ENCODE measurements at places on chromosomes 7 and 10. TPM values are rescaled to one million over a fixed set of nuclear protein-coding genes. Genes with fewer than 3 reads are reported as not detected.

DNA sequence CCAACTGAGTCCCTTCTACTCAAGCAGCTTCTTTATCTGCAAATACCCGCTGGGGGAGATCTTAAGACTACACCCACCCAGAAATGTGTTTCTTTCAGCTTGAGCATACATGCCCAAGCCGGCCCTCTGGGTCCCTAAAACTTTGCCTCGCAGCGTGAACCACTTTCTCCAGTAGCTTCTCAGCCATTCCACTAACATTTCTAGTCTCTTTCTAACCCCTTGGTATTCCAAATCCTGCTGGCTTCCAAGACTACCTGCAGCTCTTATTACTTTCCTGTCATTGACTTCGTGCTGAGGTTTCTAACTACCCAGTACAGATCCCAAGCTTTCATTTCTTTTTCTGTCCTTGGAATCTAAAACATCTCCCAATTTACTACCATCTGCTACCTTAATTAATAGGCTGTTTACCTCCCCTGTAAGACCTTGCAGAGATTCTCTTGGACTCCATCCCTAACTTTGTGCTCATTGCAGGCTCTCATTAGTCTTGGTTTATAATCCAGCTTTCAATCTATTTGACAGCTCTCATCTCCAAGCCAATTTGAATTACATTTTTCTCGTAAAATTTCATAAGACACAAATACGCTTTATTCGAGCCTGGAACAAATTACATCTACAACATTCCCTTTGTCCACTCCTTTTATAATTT, 153.6 kb downstream of the FGFR2 start:
- no peak for DNase-seq
- no peak overlapping the region for H3K4me3 ChIP-seq
- no peaks in the 10 kb centered on the region for H3K27me3 ChIP-seq
- no peaks in the 10 kb centered on the region for H3K36me3 ChIP-seq

DNA sequence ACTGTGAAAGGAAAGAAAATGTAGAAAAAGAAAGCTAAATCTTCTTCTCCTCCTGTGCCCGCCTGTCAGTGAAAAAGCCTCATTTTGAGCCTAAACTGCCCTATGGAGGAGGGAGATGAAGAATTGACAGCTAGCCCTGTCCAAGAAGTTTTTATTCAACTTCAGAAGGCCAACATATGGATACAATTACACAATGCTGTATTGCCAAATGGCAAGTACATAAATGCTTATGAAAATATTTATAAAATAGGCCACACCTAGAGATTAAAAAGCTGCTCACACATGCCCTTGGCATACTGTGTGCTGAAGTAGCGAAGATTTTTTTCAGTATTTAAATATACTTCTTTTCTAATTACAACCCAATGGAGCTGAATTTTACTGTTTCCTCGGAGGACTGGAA, 65.1 kb upstream of the NEBL start:
- no peaks in the 10 kb centered on the region for H3K27me3 ChIP-seq
- no peaks in the 10 kb centered on the region for H3K36me3 ChIP-seq
- no peak overlapping the region for H3K4me3 ChIP-seq
- no peak overlapping the region for H3K27ac ChIP-seq

GRCh38 chr7:112056409-112056808, 149.8 kb downstream of the DOCK4 start:
- no peaks in the 10 kb centered on the region for H3K36me3 ChIP-seq
- H3K27ac ChIP-seq = no peak overlapping the region
- H3K4me3 ChIP-seq = no peak overlapping the region
- no peaks in the 10 kb centered on the region for H3K4me1 ChIP-seq
- peak; percentile 45 for DNase-seq

Gene AOAH
- 28.2 TPM for total RNA-seq

Gene CRPPA
- 3.6 TPM for total RNA-seq

Gene GSTK1
- 124 TPM for total RNA-seq

DNA sequence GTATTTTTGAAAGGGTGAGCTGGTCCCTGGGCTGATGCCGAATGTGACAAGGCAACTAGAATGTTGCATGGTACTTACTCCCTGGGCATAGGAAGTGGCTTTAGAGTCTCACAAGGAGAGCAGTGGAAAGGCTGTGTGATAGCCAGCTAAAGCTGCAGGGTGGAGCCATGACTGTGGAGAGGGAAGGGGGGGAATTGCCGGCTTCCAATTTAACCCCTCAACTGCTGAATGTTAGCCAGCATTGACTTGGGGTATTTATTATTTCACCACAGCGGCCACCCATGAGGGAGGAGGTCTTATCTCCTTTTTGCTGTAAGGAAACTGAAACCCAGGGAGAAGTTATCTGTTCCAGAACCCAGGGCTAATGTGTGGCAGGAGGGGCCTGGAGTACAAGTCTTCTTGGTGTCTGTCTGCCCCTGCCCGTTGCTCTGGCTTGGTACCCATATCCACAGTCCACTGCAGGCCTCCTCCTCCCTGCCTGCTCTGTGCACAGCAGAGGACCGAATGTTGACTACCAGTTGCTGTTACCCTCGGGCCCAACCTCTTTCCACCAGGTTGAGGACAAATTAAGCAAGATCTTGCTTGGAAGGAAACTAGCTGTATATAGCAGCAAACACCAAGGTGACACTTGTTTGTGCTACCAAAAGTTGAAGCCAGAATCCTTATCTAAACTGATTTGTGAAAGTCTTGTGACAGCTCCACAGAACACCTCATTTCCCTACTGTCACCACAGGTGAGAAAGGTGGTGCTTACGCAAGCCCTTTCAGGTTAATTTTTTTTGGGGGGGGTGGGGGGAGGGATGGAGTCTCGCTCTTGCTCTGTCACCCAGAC, 37.6 kb downstream of the WBP1L start:
- no peaks in the 10 kb centered on the region for H3K36me3 ChIP-seq
- H3K4me3 ChIP-seq = no peak overlapping the region
- H3K27ac ChIP-seq = peak overlapping the region; percentile 91
- DNase-seq = no peak

Measured in left lung (tissue), 14 donors.